ENCODE measurements at places on chromosomes 11 and 22.

- no peak for DNase-seq
These were observed 42.6 kb downstream of the MAP6 start for GRCh38 chr11:75625991-75626888.

GRCh38 chr22:44807232-44807631 lies 54.9 kb downstream of the ARHGAP8 start:
- DNase-seq, result no peak

GRCh38 chr22:47073075-47073474 lies 310.6 kb downstream of the TBC1D22A start:
- DNase-seq, result no peak

- DNase-seq, result no peak
These were observed 14.1 kb downstream of the IL10RA start for GRCh38 chr11:118000067-118000849.

DNA sequence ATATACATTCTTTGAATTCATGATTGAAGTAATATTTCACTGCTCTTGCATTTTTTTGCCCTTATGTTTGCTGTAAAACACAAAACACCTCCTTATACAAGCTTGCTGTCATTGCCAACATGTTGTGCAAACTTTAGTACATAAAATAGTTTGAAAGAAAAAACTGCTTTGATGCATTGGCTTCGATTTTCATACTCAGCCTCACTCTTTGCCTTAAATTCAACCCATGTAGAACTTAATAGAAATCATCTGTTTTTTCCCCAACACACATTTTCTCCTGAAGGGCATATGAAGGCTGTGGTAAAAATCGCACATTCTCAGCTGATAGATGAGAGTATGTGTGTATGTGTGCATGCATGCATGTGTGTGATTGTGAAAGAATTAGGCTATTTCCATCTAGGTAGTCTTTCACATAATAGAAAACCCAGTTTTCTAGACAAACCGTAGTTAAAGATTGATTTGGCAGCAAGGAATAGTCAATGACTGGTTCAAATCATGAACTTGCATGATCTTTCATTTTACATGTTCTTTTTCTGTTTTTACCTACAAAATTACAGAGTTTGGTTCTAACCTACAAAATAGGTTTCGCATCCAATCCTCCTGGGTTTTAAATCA lies 72.8 kb upstream of the MTMR2 start:
- no peak for DNase-seq

GRCh38 chr11:65773784-65774411 lies 6.9 kb downstream of the AP5B1 start:
- no peak for DNase-seq

DNA sequence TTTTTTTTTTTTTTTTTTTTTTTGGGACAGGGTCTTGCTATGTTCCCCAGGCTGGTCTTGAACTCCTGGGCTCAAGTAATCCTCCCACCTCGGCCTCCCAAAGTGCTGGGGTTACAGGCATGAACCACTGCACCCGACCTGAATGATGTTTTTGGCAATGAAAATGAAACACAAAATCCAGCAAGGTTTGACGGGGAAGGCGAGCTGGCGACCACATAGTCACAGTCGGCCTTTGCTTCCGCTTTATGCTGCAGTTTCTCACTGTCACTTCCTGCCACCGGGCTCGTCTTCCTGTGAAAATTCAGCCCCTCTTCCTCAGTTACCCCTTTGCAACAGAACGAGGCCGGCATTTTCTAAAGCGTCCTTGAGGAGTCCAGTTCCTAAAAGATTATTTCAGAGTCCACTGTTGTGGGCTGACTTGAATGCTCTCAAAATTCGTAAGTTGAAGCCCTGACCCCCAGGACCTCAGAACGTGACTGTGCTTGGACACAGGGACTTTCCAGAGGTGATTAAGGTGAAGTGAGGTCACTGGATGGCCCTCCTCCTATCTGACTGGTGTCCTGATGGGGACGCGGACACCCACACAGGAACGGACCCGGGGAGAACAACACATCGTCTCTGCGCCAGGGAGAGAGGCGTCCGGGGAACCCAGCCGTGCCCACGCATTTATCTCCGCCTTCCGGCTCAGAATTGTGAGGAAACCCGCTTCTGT lies 2.9 kb upstream of the BID start:
- peak; percentile 90 for DNase-seq

DNA sequence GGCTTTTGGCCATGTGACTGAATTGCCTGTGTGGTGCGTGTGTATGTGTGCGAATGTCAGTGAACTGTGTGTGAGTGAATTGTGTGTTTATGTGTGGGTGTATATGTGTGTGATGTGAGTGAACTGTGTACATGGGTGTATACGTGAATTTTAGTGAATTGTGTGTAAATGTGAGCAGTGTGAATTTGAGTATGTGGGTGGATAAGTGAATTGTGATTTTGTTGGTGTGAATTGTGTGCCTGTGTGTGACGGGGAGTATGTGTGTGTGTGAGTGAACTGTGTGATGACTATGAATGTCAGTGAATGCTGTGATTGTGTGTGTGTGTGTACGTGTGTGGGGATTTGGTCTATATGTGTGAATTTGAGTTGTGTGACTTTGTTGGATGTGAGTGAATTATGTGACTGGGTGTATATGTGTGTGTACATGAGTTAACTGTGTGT lies 3.5 kb downstream of the DDTL start:
- DNase-seq, result no peak

DNA sequence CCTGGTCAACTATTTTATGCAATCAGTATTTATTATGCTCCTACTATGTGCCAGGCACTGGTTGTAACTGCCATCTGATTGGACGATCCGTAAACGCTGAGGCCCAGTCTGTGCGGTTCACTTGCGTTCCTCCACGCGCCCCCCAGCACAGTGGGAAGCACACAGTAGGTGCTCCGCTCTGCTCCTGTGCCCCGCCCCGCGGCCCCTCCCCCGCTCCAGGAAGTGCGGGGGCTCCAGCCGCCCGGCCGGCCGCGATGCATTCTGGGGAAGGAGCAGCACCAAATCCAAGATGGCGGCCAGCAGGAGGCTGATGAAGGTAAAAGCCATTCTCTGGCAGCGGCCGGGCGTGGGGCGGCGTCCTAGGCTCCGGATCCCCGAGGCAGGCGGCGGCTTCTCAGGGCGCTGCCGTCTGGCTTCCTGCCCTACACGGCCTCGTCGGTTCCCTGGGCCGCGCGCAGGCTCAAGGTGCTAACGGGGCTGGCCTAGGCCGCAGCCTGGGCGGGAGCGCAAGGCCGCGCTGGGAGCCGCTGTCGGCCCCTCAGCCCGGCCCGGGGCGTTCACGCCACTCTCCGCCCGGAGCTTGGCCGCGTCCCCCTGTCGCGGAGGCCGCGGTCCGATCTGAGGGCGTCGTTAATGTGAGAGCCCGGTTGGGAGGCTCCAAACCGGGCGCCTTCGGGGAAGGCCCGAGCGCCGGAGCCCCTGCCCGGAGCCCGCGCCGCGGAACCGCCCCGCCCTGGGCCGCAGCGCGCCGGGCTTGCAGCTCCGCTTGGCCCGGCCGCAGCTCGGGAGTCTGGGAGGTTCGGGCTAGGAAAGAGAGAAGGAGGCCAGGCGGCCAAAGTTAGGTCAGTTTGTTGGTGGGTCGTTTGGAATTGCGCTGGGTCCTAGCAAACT lies at the start of gene UBE2L3:
Gene UBE2L3 (plus strand): TSS at position 259 of the 891 bp plus-strand sequence. CDS start 31 bp downstream, at position 290.
- DNase-seq, result peak; percentile 89

Data from natural killer cell (primary cell).